Stimulated activated CD8-positive, alpha-beta memory T cell treated with anti-CD3 and anti-CD28 coated beads, Interleukin-4, amount 100 ng/mL, for 48 hours (primary cell): ENCODE measurements at places on chromosomes 1 and 21.

GRCh38 chr1:230702934-230703678 lies 10.8 kb downstream of the AGT start:
- DNase-seq = no peak

DNA sequence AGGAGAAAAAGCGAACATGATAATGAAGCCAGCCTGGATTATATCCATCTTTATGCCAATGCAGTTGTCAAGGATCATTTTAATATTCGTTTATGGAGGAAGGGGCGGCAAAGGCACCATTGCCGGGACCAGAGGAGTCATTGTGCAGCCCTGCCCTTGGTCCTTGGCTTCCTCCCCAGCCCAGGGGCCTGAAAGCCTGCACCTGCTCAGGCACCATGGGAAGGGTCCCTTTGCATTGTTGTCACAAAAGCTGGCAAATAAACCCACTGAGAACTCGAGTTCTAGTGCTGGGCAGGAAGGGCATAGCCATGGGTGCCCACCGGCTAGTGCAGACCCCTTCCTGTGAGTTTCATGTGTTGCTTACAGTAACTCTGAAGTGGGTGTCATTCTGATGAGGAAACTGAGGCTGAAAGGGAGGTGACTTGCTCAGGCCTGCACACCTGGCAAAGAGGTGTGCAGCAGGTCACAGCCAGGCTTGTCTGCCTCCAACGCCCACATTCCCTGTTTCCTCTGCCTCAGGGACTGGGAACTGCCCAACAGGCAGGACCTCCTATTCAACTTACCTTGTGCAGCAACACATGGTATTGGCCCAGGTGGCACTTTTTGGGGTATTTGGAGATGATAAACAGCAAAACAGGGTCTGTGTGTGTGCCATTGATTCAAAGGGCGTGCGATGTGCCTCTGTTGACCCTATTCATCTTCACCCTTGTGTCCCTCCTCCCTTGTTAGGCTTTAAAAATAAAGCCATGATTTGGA lies 84.6 kb downstream of the MAN1C1 start:
- no peak for DNase-seq

GRCh38 chr1:227766015-227766634 lies 30.9 kb downstream of the SNAP47 start:
- peak; percentile 80 for DNase-seq

- DNase-seq = no peak
Observed at GRCh38 chr1:165327538-165327937, 29.0 kb downstream of the LMX1A start.

DNA sequence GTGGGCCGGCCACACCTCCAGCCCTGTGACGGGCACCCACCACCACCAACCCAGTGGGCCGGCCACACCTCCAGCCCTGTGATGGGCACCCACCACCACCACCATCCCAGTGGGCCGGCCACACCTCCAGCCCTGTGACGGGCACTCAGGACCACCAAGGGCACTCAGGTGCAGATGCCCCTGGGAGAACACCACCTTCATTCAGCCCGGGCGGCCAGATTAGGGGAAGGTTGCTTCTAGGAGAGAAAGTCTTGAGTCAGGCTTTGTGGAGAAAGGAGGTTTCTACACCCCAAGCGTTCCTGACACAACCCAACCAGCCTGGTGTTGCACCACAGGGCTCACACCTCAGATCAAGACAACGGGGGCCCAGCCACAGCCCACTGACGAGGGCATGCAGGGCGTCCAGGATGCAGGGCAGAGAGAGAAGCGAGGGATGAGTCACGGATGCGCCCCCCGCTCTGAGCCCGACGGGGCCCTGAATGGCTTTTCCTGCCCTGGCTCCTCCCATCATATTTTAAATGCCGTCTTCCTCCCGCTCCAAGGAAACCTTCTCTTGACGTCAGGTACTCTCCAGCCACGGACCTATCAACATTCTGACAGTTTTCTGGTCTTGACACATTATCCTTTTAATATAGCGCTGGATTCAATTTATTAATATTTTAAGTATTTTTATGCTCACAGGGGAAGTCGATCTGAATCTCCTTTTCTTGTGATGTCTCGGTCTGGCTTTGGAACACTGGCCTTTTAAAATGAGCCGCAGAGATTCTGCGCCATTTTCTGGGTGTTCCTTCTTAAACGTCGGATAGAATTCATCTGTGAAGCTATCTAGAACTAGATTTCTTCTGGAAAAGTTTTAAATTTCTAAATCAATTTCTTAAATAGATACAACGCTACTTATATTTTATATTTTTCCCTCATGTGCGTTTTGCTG lies 631 bp upstream of the SPATC1L start:
- peak; percentile 83 for DNase-seq

GRCh38 chr1:239288820-239289554 lies 97.4 kb upstream of the CHRM3 start:
- DNase-seq = no peak

- DNase-seq = peak; percentile 67
Observed at GRCh38 chr1:38527373-38527966, 332.1 kb downstream of the RRAGC start.

- no peak for DNase-seq
Observed at GRCh38 chr1:162372159-162373071, 4.2 kb downstream of the SPATA46 start.
